ENCODE measurements at places on chromosomes 3 and 15.

- DNase-seq: no peak
Measured at GRCh38 chr15:92853222-92853621, 46.9 kb upstream of the CHD2 start.

GRCh38 chr3:179179979-179180759 lies 32.0 kb downstream of the PIK3CA start:
- no peak for DNase-seq

- DNase-seq: no peak
Measured at GRCh38 chr3:85574006-85574705, 615.4 kb downstream of the CADM2 start.

DNA sequence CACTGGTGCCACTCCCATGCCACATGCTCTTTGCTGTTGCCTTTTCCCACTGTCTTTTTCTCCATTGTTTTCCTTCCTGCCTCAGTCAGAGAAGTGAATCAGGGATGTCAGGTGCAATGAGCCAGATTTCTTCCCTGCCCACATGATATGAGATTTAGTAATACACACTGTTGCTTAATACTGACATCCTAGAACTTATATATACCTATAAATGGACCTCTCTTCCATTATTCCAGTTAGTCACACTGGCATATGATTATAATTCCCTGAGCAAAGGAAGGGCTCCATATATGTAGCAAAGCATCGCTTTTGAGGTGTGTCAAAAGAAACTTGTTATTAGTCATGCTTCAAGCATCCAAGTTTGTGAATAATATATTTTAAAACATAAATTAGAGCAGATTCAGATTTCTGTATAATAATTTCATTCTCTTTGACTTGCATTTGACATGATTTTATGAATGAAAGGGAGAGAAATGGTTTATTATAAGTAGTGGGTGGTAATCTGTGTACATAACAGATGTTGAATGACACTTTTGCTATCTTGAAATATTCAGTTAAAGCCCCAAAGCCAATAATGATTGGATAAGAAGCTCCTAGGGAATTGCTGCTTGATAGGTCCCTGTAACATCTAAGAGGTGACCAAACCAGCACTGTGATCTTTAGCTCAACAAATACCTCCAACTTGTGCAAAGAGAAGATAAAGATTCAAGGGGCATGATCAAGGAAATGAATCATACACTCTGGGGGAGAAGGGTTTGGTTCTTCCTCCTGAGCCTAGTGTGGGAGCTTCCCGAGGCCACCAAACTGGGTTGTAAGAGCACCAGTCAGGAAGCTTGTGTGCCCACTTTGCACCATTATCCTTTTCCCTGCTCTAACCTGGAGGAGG lies 48.6 kb downstream of the CHST2 start:
- DNase-seq: no peak

- DNase-seq: peak; percentile 8
Measured at GRCh38 chr3:177196008-177196455, 1.2 kb downstream of the TBL1XR1 start.

DNA sequence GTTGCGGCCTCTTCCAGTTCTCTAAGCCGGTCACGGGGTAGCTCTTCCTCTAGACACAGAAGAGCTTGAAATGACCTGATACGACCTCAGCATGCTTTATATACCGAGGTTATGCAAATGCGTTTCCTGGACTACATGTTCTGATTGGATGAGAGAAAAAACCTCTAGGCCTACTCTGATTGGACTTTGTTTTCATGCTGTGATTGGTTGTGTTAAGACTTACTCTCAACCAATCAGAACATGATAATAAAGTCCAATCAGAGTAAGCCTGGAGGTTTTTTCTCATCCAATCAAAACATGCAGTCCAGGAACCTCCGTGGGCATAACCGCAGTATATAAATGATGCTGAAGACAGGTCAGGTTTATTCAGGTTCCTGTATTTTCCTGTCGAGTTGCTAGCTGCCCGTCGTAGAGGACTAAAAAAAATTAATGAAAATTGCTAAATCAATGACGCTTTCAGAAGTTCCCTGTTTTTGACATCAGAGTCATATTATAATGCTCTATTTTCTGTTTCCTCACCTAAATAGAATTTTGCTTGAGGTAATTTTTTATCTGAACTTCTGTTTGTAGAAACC lies 177.4 kb downstream of the POTEB3 start:
- no peak for DNase-seq

- no peak for DNase-seq
Measured at GRCh38 chr3:170513642-170514041, 72.2 kb downstream of the SLC7A14 start.

DNA sequence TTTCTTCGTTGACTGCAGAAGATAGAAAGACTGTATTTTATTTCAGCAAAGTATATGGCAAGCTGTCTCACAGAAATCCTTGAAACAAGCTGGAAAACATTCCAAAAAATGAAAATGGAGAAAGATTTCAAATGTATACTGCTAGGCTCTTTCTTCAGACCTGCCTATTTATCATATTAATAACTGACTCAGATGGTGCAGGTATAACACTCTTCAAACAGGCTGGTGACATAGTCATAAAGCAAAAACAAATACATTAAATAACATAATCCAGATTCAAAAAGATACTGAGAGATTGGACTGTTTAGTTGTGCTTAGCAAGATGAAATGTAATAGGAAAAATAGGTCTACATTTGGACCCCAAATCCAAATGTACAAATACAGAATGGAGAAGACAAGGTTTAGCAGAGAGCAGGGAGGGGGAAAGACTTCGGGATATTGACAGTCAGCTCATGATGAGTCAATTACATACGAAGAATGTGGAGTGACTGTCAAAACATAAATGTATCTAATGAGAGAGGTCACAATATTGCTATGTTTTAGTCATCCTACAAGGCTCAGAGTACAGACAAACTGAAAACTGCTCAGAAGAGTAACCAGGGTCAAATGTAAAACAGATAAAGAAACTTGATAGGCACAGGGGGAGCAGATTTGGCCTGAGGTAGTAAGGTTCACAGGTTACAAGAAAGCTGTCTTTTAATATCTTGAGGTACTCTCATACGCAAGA lies 88.7 kb downstream of the DMXL2 start:
- DNase-seq: no peak

DNA sequence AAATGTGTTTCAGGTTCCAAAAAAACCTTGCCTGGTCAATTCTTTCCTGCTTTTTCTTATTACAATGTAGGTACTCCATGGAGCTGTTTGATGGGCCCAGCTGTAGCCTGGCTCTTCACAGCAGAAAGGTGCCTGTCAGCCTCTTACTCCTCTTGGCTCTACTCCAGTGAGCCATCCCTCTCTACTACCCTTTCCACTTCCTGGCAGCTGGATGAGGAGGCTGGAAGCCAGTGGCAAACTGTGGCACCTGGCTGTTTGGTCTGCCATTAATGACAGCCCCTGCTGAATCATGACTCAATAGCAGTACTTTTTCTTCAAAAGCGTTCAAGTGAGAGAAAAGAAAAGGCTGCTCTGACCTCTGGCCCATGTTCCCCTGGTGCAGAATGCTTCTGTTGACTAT lies 618.1 kb downstream of the PYDC2 start:
- no peak for DNase-seq
